ENCODE measurements at places on chromosomes 7 and 10.

DNA sequence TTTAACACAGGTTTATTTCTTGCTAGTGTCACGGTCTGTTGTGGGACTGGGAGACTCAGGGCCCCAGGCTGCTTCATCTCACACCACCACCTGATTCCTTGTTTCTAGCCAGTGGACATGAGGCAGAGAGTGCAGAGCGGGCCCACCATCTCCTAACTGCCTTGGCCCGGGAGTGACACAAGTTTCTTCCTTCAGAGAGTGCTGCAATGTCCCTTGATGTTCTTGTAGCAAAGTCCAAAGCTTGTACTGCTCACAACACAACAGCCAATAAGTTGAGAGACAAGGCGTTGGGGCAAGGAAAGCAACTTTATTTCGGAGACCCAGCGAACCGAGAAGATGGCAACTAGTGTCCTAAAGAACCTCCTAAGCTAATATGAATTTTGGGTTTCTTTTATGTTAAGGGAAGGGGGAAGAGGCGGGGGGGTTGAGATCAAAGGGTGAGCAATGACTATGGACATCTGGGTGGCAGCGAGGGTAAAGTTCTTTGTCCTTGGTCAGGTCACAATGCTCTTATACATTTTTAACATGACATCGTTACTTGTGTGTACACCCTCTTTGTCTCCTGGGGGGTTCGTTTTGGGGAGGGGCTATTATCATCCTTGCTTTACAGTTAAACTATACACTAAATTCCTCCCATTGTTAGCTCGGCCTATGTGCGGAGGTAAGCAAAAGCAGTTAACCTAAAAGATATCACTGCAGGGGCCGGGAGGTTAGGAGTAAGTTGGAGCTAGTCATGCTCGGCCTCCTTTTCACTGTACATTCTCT lies 31.6 kb downstream of the SH2D4B start:
- DNase-seq: no peak

DNA sequence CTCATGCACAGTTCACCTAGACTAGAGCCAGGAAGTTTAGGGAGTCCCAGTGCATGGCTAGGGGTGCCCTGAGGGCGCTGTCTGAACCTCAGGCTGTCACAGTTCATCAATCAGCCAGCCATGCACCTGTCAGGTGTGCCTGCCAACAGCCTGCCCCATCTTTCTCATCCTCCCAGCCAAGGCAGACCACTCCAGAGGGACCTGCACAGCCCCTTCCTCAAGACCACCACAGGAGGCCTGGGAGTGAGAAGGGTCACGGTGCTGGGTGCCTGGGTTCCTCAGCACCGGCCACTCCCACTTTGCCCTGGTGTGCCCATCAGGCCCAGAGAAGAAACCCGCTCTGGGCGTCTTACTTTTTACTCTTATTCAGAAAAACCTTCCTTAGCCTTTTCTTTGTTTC lies 8.4 kb downstream of the ATP6V1F start:
- DNase-seq: no peak

DNA sequence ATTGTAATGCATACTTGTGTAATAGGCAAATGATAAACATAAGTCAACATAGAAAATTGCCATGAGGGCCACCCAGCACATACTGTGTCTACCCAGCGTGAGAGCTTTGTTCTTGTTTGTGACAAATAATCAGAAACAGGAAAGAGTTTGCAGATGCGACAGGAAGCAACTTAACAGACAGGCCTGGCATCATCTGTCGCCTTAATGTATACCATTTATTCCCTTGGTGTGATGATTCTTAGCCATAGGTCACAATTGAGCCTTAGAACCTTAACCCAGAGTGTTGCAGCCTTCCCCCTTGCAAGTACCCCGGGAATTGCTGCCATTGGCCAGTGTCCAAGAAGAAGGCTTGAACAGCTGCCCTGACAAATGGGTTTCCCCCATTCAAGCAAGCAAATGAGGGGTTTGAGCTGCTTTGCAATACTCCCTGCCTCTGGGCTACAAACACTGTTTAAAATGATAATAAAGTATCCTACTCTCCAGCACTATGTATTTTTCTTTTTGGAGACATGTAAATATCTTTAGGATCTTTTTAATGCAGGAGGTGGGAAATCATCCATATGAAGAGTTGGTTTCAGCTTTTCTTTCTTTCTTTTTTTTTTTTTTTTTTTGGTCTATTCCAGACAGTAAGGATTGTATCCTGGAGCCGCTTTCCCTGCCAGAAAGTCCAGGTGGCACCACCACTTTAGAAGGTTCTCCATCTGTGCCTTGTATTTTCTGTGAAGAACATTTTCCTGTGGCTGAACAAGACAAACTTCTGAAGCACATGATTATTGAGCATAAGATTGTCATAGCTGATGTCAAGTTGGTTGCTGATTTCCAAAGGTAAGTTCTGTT lies 80.0 kb downstream of the ZNF277 start:
- DNase-seq: no peak

- DNase-seq: no peak
Measured at GRCh38 chr7:148242294-148242821, 348.2 kb upstream of the C7orf33 start.

DNA sequence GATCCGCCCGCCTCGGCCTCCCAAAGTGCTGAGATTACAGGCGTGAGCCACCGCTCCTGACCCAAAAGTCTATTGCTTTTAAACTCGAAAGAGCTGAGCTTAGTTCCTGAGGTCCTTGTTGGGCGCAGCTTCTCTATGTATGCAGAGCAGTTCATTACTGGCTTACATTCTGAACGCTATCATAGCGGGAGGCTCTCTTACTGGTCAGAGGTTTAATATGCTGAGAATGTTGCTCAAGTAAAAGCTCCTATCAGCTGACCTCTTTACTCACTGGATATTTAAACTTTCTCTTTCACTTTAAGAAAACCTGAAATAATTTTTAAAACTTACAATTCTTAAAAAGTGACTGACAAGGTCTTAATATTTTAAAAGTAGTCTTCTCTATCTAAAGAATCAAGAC lies 160.8 kb upstream of the WNT16 start:
- no peak for DNase-seq

DNA sequence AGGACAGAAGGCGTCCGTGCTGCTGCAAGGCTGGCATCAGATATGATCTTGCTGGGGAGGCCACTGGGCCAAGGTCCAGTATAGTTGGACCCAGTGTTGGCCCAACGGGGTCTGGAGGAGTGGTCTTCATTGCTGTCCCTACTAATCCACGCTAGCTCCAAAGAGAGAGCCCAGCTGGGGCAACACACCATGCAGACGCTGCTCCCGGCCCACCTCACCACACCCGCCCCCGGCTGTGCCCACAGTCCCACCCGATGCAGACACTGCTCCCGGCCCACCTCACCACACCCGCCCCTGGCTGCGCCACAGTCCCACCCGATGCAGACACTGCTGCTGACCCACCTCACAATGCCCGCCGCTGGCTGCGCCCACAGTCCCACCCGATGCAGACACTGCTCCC lies 121.5 kb downstream of the VIPR2 start:
- no peak for DNase-seq

All from AG04450 (cell line).